ENCODE measurements at places on chromosomes 7 and 10. TPM values are rescaled to one million over a fixed set of nuclear protein-coding genes. Genes with fewer than 3 reads are reported as not detected.
A peak's percentile ranks its signal among the peaks of the same experiment; 100 is the strongest.

Gene CELF2
- total RNA-seq, result 0.72 TPM

DNA sequence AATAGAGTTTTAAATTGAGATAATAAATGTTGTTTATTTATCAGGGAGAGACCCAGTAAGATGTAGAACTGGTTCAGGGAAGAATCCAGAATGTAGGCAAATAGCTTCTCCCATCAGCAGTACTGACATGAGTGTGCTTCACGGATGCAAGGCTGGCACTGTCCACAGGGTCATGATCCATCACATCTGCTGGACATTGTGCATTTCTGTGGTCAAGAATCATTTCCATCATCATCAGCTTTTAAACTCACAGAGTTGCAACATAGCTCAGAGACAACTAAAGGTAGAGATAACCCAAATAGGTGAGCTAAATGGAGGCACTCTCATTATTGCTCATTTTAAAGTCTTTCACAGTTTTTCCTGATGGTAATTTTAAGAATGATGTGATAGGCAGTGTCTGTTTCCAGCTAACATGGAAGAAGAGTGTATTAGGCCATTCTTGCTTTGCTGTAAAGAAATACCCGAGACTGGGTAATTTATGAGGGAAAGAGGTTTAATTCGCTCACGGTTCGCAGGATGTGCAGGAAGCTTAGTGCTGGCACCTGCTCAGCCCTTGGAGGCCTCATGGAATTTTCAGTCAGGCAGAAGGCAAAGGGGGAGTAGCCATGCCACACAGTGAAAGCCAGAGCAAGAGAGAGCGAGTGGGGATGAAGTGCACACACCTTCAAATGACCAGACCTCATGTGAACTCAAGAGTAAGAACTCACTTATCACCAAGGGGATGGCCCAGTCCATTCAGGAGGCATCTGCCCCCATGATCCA, 80.8 kb downstream of the INPP5A start:
- DNase-seq, result no peak

- no peak for DNase-seq
Measured at GRCh38 chr10:74500026-74500704, 326.2 kb upstream of the KAT6B start.

- no peak for DNase-seq
Measured at GRCh38 chr10:69047111-69047832, 40.6 kb upstream of the SRGN start.

DNA sequence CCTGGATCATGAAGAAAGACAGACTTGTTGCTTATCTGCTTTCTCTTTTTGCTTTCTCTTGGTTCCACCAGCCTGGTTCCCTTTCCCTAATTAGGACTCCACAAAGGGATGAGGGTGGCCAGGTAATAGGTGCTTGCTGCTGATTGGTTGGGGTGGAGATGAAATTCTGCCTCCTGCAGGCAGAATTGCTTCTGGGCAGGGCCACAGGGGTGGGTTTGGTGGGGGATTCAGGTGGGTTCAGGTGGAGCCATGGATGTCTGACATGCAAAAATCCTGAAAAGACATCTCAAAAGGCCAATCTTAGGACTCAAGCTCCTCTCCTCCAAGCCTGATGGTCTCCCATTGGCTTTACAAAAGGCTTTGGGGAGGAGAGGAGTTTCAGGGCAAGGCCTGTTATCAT, 25.4 kb upstream of the ACHE start:
- no peak for DNase-seq

- no peak for DNase-seq
Measured at GRCh38 chr7:21639206-21639868, 96.5 kb downstream of the DNAH11 start.

GRCh38 chr7:5523052-5523711, 99.5 kb upstream of the TNRC18 start:
- DNase-seq, result peak; percentile 82

Gene CALML5
- total RNA-seq, result not detected

DNA sequence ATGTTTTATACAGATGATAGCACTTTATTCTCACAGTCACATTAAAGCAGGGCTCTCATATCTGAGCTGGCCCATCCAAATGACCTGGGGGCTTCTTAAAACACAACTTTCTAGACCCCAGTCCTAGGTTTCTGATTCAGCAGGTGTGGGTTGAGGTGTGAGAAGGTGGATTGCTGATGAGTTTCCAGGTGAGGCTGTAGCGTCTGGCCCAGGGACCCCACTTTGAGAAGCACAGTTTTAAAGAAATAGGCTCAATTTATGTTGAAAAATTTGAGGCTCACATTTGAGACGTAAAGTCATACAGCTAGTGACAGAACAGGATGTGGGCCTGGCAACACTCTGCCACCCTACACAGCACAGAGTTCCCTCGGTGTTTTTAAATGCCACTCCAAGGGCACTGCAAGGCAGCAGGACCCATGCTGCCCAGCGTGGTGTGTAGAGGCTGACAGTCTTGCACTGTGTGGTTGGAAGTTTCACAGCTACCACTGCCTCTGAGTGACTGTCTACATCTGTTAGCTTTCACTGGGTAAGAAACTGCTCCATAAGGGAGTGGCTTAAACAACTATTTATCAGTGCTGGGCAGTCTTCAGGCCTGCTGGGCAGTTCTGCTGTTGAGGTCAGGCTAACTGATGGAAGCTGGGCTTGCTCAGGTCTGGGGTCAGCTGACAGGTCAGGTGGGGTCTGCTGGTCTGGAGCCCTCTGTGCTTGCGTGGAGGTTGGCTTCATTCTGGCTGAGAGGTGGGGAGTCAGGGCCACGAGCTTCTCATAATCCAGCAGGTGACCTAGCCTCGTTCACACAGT, 319.7 kb downstream of the CXCL12 start:
- no peak for DNase-seq

- DNase-seq, result peak; percentile 57
Measured at GRCh38 chr10:119028900-119029612, 458 bp upstream of the NANOS1 start.

DNA sequence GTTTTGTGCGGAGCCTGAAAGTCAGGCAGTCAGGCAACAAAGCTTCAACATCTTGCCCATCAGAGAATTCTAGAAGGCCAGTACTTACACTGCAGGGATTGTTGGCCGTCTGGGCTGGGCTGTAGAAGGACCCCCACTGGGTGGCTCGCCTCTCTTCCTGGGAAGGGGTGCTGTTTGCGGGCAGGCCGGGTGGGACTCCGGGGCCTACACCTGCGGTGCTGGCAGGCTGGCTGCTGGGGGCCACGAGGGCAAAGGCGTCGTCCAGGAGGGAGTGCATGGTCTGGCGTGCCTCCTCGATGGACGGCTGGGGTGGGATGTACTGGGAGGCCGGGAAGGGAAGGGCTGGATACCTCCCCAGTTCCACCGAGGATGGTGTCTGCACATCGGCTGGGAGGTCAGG, 63.1 kb upstream of the ATP6V0A4 start:
- no peak for DNase-seq

- DNase-seq, result no peak
Measured at GRCh38 chr7:66957595-66958290, 36.7 kb downstream of the TMEM248 start.

- no peak for DNase-seq
Measured at GRCh38 chr7:75657866-75658265, 80.9 kb downstream of the HIP1 start.

DNA sequence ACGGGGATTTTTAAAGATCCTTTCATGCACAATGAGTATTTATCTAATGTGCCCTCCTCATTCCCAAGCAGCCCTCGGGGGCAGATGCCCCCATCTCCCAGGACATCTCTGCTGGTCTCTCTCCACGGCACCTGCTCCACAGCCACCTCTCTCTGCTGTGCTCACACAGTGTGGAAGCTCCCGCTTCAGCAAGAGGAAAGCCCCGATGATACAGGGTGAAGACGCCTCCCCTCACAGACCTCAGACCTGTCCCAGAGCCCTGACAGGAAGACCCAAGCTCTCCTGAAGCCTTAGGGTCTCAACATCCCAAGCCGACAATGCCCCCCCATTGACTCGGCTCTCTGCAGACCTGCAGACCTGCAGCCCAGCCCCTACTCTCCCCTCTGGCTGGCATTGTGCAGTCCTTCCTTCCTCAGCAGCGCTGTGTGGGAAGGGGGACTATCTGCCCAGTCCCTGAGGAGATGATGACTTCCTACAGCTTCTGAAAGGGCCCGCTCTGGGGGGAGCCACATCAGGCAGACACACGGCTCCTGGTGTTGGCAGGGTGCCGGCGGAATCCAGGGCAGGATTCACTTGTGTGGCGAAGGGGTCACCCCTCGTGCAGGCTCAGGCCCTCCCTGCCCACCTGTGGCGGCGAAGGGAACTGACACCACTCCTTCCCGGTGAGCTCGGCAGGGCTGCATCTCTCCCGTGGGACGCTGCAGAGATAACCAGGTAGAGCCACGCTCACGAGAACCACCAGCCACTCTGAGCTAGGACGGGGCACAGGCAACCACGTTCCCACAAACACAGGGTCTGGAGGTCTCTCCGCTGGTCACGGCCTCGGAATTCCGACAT, 61.8 kb downstream of the PTPRN2 start:
- DNase-seq, result no peak

DNA sequence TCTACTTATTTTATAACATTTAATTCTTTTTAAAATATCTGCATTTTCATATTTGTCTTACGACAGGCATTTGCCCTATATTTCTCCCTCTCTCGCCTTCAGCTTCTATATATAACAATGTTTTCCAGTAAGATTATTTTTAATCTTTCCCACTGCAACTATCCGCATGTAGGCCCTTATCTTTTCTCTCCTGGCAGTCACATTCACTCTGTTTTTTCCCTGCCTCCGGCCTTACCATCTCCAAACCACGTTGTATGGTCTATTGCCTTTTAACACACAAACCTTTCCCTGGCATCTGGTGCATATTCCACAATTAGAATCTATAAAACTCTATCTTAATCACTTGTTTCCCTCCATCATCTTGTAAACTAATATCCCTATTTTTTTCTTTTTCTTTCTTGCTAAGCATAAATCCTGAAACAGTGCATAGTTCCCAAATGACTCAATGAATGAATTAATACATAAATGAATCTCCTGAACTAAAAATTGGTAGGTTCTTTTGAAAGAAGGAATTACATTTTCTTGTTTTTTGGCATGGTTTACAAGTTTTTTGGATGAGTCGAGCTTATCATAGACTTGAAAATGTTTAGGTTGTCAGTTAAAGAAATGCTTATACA, 173.2 kb downstream of the SEMA3A start:
- no peak for DNase-seq

DNA sequence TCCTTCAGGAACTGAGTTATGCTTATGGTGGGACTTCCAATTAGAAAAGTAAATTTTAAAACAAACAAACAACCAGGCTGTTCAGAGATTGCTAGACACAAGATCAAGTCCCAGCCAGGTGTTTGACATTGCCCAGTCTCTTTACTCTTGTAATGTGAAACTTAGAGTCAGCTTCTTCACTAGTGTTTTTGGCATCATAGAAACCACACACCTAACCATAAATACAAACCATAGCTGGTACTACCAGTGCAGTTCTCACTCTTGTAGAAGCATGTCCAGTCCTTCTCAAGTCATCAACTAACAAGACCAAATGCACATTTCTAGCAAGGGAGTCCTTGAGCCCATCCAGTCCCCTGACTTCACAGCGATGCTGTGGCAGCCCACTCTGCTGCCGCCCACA, 339.9 kb downstream of the GFRA1 start:
- DNase-seq, result no peak

GRCh38 chr7:65233409-65234034, 140.1 kb upstream of the ZNF92 start:
- DNase-seq, result no peak

Gene ZNF365
- 2.6 TPM for total RNA-seq

DNA sequence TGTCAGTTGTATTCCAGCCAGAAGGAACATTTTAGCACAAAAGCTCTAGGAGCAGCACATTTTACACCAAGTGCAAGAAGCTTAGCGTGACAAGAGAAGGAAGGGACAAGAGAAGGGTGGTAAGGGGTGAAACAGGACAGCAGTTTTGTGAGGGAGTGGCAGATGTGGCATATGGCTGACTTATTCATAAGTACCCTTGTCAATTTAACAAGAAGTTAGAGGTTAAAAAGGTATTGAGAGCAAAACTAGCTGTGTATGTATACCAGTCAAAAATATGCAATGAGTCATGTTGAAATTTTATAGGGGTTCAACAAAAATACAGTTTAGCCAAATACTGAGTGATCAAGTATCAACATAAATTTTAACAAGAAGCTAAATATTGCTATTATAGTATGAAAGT, 561.5 kb upstream of the POT1 start:
- no peak for DNase-seq

DNA sequence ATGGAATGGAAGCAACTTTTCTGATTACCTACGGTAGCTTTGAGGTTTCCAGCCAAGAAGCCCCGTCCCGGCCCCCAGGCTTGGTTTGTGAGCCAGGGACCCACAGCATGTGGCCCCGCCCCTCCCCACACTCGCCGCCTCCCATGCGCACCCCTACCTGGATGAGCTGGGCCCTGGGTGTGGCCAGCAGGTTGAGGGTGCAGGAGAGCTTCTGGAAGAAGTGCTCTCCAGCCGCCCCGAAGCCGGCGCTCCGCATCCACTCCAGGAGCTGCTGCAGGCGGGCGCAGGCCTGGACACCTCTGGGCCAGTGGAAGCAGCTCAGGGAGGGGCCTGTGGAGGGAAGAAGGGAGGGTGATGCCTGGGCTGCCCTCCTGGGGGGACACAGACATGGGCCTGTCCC, 39.7 kb downstream of the AP5Z1 start:
- DNase-seq, result no peak

Gene ZNF107
- total RNA-seq, result 5.4 TPM

- no peak for DNase-seq
Measured at GRCh38 chr7:64314566-64314965, 805 bp downstream of the ZNF736 start.

DNA sequence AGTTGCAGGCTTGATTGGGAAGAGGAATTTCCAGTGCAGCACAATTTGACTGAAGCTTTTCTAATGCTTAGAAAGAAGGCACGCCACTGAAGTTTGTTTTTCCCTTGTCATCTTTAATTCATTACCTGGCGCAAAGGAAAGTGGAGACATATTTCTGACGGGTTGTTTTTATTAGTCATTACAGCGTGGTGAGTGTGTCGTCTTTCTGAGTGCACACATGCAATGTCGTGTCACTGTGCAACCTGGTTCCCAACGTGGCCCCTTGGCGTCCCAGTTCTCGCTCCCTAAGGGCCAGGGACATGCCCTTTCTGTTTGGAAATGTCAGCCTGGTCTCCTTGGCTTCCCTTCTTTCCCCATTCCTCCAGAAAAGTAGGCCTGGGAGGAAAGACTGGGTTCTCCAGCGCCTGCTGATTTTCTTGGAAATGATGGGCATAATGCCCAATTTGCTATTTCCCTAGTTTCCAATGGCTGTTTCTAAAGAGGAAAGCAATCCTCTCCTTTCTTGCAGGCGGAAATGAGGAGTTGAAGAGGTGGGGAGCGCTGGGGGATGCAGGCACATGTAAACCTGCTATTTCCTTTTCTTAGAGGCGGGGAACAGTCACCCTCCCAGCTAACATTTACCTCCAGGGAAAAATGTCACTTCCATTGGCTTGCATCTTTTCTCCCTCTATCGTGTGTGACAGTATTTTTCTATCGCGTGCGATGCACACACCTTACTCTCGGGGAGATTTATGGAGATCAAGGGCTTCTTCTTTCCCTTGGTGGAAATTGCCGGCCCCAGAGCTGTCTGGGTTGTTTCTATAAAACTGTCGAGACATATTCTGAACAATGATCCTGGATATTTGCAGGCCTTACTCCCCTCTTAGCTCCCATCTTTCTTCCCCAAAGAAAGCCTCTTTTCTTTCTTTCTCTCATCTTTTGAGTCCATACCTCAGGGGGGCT, 249.8 kb downstream of the ARHGAP12 start:
- no peak for DNase-seq

Gene MTPN
- total RNA-seq, result 205 TPM
